Caki2 (cell line): ENCODE measurements at places on chromosomes 11 and 22.

DNA sequence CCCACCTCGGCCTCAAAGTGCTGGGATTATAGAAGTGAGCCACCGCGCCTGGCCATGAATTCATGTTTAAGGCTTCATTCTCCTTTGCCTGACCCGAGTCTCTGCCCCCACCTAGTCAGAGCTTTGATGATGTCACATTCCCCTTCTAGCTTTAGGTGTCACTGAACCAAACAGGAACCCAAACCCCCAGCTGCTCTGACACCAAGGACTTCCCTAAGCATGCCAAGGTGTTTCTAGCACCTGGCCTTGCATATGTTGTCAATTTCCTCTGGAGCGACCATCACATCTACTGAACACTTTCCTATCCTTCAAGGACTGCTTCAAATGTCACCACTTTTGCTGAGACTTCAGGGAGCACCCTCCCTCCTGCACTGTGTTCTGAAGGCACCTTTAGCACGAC, 2.3 kb downstream of the F2 start:
- no peak for DNase-seq

DNA sequence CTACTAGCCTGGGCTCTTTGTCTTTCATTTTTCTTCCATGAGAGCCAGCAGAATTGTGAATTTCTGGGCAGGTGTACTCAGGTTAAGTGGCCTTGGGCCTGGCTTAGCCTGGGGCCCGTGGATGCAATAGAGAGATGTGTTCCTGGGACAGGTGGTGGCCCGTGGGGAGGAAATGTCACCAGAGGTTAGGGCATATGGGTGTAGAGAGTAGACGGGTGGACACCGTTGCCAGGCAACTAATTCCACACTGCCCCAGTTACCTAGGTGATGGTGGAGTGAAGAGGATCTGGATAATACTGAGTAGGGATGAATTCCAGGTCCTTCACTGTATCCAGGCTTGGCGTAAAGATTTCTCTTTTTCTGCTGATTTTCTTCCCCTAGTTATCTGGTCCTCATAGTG, 175.0 kb downstream of the INSC start:
- no peak for DNase-seq

DNA sequence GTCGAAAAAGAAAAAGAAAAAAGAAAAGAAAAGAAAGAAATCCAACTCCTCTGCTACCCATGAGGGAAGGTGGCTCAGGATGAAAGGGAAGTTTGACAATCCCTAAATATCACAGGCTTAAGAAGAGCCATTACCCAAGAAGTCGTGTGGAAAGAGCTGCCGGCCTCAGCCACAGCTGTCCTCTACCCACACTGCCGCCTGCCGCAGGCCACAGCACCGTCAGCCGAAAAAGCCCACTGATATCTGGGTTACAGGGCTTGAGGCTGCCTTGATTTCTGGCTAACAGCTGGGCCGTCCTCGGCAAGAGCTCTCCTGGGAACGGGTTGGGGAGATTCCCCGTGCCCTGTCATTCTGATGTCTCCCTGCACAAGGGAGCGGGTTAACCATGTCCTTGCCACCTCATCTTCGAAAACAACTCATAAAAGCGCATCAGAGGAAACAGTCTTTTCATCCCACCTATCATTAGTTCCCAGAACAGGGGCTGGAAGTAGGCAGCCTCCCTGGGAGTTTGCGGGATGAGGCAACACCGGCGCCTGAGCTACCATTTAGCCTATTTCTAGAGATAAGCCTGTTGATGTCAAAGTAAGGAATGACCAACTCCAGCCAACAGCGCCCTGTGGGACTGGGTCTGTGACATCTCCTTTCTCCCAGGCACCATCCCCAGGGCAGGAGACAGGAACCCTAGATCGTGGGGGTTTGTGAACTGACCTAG, 21.8 kb upstream of the SNX32 start:
- no peak for DNase-seq

DNA sequence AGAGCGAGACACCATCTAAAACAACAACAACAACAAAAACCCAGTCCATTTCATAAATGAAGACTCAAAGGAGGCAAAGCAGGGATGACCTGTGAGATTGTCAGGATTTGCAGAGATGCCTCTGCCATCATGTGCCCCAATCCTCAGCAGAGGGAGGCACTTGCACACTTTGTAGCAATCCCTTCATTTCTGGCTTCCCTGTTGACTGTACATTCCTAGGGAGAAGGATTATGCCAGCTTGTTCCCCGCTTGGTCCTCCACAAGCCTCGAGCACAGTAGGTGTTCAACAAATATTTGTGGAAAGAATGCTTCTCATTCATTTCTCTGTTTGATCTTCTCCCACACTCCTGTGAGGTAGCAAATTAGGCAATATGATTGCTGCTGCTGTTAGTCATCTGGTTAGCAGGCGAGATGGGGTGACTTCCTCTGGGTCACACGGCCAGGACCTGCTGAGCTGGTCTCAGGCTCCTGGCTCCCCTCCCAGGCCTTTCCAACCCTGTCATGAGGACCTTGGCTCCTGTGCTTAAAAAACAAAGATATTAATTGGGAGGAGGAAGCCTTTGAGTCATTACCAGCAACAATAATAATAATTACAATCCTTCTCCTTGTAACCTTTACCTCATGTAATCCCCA, 34.1 kb downstream of the LIF start:
- peak; percentile 97 for DNase-seq

GRCh38 chr22:47398491-47398890, 636.0 kb downstream of the TBC1D22A start:
- DNase-seq, result no peak

GRCh38 chr11:85180528-85180927, 446.6 kb downstream of the DLG2 start:
- no peak for DNase-seq

GRCh38 chr11:119599864-119600541, 129.0 kb downstream of the NECTIN1 start:
- no peak for DNase-seq

DNA sequence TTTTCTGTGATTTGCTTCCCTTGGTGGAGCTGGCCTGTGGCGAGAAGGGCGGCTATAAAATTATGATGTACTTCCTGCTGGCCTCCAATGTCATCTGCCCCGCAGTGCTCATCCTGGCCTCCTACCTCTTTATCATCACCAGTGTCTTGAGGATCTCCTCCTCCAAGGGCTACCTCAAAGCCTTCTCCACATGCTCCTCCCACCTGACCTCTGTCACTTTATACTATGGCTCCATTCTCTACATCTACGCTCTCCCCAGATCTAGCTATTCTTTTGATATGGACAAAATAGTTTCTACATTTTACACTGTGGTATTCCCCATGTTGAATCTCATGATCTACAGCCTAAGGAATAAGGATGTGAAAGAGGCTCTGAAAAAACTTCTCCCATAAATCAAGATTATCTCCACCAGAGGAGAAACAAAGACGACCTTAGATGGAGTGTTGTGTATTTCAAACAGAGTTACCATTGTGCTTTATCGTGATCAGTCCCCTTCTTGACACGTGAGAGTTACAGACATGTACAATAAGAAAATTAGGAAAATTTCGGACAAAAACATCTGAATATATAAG, 2.1 kb downstream of the OR9G1 start:
- no peak for DNase-seq

GRCh38 chr11:40405614-40406013, 1053.8 kb downstream of the LRRC4C start:
- DNase-seq, result no peak

DNA sequence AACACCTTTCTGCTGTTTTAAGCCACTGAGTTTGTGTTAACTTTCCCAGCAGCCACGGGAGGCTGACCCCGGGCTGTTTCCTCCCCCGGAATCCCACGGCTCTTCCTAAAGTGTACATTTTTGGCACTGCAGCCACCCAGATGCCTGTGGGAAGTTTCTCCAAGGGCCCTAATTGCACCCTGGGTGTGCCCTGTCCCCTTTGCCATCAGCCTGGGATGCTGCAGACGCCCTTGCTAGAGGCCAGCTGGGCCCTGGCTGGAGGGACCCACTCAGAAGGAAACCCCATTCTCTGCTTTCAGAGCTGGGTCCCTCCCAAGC, 883.3 kb downstream of the BRD1 start:
- DNase-seq, result no peak

DNA sequence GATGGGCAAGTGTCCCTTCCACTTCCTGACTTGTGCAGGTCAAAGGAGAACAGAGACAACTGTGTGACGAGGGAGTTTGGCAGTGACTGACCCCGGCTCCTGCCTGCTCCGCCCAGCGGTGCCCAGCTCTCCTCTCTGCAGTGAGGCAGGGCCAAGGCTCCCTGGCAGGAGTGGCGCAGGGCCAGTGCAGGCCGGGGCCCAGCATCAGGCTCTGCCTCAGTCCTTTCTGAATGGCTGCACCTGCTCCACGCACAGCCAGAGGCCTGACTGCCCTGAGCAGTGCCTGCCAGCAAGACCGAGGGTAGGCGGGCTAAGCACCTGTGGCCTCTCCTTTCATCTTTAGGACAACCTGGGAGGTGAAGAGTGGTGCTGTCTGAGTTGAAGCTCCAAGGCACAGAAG, 54.2 kb downstream of the WT1 start:
- no peak for DNase-seq

DNA sequence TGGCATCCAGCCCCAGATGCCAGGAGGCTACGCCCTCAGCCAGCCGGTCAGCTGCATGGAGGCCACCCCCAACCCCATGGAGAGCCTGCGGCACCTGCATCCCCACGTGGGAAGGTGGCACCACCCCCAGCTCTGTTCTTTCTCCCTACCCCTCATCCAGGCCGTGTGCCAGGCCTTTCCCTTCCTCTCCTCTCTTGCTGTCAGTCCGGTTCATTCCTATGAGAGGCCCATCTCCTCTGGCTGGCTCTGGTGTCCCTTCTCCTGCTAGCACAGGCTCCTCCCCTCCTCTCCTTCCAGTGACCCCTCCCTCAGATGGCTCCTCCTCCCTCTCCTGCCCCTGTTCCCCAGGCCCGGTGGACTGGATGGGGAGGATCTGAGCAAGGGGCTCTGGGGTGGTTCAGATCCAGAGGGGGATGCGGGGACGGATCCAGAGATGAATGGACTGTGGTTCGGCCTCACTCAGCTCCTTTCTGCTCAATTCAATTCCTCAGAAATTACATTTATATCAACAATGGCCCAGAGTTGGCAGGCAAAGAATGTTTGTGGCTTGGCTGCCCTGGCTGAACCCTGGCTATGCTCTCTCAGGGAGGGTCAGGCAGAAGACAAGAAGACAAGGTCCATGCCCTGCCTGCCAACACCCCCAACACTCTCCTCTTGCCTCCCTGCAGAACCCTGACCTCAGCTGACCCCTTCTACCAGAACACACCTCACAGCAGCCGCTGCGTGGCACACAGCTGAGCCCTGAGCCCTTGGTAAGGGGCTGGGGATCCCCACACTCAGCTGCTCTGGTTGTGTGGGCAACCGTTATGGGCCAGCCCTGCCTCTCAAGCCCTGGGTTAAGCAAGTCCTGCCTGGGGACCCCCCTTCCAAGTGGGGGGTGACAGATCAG, 18.5 kb upstream of the LRRC10B start:
- DNase-seq, result no peak

- DNase-seq, result no peak
Measured at GRCh38 chr11:85948884-85949283, 93.7 kb downstream of the CCDC83 start.

- no peak for DNase-seq
Measured at GRCh38 chr22:25048071-25048470, 95.6 kb downstream of the KIAA1671 start.

GRCh38 chr11:59705294-59705693, 8.4 kb downstream of the OR10V1 start:
- DNase-seq, result no peak

DNA sequence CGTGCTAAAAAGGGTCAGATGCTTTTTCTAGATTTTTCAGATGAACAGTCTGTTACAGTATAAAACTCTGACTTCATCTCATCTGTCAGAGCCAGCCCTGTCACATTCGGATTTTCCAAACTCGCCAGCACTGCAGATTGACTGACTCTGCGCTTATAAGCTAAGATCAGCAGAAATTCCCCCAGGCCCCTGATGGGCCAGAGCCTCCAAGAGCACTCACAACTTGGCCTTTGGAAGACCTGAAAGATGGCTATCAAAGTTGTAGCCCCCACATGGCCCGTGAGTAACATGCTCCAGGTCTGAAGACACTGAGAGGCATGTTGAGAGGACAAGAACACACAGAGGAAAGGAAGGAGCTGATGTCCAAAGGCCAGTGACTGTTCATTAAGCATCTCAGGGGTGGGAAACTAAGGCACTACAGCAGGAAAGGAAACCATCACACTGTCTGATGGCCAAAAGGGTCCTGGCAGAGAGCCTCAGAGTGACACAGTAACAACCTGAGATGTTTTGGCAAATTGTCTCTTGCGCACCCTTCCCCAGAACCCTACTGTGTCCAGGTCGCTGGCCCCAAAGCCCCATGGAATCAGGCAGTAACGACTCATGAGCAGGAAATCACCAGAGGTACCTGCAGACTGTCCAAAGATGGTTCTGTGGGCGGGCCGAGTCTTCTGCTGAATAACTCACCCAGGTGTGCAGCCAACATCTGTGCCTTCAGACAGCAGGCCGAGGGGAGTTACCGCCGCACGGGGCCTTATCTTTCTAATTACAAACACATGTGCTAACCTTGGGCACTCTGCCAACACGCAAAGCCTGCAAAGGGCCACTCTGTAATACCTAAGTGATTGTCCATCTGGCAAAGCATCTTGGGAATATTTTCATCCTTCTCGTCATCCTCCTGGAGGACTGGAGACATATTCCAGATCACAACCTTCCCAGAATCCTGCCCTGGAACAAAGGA, 23.6 kb downstream of the HIRA start:
- DNase-seq, result no peak

GRCh38 chr11:129726179-129726578, 89.5 kb upstream of the TMEM45B start:
- DNase-seq, result no peak

DNA sequence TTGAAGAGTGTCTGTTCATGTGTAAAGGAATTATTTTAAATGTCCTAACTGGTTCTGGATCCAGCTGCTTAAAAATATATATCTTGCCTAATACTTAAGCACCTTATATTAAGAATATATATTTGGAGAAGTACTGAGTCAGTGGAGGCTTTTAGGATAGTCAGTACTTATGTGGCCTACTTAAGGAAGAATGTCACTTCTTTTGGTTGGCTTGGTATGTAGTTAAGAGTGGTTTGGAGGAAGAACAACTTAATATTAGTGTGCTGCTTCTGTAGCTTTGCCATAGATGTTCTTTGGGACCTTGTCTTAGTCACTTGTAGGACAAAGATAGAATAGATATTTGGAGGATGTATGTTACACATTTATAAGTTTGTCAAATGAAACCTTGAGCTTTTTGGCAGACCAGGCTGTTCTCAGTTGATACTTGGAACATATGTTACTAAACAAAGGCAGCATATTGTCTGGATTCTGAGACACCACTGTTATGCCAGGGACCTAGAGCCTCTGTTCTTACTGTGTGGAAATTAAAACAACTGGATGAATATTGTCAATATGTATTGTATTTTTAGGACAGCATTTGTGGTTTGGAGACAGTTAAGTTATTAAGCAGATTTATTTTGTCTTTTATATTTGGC, 4.9 kb downstream of the HIPK3 start:
- DNase-seq, result no peak

DNA sequence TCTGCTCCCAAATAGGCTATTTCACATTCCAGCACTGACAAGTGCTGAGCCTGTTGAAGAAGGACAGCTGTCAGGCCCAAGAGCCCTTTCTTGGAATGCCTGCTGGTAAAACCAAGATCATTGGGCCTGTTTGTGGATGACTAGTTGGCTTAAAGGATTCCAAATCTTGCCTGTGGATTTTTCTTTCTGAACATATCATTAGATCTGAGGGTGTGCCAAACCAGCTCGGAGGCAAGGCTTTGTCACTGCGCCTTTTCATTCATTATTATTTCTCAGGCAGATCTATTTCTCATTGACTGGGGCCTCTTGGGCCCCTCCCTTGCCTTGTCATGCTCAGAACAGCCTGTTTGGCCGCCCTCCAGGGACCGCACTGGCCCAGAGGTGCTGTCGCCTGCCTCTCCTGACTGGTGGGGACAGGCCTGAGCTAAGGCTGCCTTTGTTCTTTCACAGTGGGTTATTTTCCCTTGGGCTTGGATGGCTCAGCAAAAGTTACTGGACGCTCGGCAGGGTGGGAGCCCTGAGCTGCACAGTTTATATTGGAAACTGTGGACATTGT, 222.7 kb upstream of the SESN3 start:
- DNase-seq, result no peak
